CD4-positive, alpha-beta T cell treated with Interferon alpha-2 for 1 hour (primary cell): ENCODE measurements at places on chromosomes 5 and 9.

DNA sequence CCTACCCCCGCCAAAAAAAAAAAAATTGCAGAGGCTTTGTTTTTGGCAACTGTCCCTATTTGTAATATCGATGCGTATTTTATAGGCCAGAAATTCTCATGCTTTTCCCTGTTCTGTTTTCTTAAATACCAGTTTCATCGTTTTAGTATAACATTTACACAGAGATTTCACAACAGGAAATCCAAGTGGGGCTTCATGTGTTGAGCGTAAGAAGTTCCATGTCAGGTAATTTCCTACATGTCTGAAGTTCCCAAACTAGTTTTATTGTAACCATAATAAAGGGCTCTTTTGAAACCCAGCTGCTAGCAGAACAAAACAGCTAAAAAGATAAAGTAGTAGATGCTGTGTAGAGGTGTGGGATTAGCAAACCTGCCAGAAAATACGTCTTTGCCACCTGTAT, 4.2 kb downstream of the SMC5 start:
- peak; percentile 9 for DNase-seq

DNA sequence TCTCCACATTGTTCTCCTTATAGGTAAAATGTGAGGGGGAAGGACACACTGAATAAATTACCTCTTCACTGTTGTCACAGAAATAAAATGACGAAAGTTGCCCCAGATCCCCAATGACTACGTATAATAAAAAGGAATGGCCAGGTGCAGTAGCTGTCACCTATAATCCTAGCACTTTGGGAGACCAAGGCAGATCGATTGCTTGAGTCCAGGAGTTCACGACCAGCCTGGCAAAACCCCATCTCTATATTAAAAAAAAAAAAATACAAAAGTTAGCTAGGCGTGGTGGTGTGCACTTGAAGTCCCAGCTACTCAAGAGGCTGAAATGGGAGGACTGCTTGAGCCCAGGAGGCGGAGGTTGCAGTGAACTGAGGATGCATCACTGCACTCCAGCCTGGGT, 82.2 kb upstream of the APC start:
- DNase-seq: no peak

DNA sequence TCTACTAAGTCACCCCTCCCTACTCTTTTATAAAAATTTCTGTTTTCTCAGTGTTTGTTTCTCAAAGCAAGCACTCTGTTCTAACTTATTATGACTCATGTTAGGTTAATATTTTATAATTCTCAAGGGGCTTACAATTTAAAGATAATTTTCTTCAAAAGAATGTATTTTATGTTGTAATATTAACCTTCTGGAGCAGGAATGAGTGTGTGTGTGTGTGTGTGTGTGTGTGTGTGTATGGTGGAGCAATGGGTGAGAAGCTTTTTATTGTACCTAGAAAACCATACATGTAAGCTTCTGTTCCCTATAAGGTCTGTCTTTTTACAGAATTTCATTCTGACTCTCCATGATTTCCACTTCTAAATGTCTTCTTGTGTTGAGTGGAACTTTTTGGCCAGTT, 63.0 kb downstream of the PBX3 start:
- no peak for DNase-seq

- DNase-seq: no peak
Measured at GRCh38 chr5:123937230-123937629, 425.3 kb downstream of the CSNK1G3 start.

DNA sequence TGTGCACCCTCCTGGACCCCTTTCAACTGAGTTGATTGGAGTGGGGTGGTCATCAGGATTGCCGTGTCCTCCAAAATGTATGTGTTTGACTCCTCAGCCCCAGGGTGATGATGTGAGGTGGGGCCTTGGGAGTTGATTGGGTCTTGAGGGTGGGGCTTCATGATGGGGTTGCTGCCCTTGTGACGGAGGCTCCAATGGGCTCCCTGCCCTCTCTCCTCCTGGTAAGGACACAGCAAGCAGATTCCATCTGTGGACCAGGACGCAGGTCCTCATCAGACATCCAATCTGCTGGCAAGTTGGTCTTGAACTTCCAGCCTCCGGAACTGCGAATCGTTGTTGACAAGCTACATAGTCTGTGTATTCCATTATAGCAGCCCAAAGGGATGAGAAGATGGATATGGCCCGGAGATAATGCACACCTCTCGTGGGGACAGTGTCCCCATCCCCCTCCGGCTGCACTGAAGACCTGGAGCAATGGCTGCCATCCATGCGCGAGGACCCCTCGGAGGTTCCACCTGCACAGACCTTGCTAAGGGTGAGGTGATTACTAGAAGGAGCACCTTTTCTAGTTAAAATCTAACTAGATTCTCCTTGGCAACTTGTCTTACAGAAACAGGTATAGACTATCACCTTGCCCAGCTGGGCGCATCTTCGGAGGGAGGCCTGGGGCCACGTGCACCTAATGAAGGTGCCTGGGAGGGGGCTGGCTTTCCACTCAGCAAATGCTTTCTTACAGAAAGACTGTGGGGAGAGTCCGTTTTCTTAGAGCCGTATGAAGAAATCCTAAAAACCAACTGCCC, 75.7 kb upstream of the IRX4 start:
- no peak for DNase-seq

GRCh38 chr5:130350131-130350530, 445.9 kb downstream of the CHSY3 start:
- DNase-seq: no peak

DNA sequence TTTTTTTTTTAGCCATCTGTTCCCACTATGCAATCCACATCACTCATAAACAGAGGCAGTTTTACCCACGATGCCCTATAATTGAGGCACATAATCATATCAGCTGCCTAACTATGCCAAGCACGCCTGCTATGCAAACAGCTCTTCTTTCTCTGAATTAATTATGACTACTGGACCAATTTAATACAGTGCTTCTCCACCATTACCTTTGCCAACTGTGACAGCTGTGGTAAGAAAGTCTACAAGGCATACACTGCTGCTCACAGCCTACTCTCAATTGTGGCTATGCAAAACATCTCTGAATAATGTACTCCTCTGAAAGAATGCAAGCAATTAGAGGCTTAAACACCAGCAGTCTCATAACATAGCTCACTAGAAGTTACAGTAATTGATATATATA, 97.1 kb downstream of the DTWD2 start:
- DNase-seq: no peak

DNA sequence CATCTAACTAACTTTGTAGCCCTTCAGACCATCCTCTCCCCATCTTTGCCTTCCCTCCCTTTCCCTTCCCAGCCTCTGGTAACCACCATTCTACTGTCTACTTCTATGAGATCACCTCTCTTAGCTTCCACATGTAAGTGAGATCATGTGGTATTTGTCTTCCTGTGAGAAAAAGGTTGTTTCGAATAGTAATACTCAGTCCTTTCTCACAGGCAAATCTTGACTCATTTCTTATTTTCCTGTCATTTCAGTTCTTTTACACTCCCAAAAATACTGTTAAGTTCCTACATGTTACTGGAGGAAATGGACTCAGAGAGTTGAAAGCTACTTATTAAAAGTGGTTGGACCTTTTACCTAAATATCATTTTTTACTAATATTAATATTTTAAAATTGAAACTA, 82.1 kb downstream of the SLF1 start:
- peak; percentile 7 for DNase-seq

- no peak for DNase-seq
Measured at GRCh38 chr5:53820802-53821171, 260.3 kb downstream of the NDUFS4 start.

- DNase-seq: no peak
Measured at GRCh38 chr5:13692172-13692571, 252.3 kb downstream of the DNAH5 start.

- no peak for DNase-seq
Measured at GRCh38 chr9:134959971-134960310, 42.2 kb upstream of the FCN1 start.

- DNase-seq: no peak
Measured at GRCh38 chr9:122116040-122116439, 22.9 kb upstream of the TTLL11 start.

GRCh38 chr9:8287970-8288369, 488.4 kb upstream of the DMAC1 start:
- DNase-seq: no peak

DNA sequence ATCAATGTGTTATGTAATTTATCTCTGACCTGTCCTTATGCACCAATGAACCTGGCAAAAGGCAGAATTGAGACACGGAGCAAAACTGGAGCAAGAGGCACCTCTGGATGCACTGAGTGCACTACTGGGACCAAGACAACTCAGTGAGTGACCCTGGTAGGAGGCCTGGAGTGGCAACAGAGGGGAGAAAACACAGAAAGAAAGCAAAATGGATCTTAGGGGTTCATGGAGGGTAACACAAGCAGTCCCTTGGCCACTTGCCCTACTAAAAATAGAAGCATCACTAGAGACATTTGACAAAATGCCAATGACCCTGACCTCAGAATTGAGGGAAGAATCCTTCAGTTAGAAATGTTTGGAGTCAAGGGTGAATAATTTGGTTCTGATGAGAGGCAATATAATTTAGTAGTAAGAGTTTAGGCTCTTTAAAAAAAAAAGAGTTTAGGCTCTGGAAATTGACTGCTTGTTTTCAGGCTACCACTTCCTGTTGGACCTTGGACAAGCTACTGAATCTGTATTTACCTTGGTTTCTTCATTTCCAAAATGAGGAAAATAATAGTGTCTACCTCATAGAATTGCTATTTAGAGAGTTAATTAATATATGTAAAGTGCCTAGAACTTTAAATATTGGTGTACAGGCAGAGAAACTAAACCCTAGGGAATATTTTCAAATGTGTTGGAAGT, 234.9 kb upstream of the TARS1 start:
- no peak for DNase-seq

- DNase-seq: no peak
Measured at GRCh38 chr9:94767331-94768072, 41.0 kb downstream of the AOPEP start.

GRCh38 chr9:69798744-69799143, 21.9 kb upstream of the CFAP95 start:
- no peak for DNase-seq

DNA sequence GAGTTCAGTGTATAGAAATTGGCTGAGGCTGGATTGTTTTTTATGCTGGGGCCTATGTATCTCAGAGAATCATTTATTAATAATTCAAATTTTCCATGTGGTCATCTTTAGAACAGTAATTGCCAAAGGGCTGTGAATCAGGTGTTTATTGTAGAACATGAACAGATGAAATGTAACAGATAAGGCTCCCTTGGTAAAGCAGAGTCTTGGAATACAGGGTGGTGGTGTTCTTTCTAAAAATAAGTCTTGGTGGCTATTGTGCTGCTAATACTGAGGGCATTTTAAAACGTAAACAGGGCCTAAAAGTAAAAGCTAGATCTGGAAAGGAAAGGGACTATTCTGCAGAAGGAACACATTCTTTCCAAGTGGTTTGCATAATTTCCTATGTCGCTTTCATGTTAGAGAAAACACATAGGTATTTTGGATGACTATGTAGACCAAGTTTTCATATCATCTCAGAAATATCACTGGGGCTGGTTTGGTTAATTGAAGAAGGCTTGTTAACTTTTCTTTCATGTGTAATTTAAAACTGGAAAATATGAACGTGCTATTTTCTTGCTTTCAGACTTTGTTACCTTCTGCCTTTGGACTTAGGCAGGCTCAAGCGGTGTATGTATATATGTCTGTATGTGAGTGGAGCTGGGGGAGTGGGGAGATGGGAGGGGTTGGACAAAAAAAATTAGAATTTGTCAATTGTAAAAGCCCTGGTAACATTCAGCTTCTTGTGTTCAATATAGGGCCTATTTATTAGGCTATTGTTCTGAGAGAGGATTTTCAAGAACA, 119.9 kb upstream of the ANKRD55 start:
- DNase-seq: no peak

DNA sequence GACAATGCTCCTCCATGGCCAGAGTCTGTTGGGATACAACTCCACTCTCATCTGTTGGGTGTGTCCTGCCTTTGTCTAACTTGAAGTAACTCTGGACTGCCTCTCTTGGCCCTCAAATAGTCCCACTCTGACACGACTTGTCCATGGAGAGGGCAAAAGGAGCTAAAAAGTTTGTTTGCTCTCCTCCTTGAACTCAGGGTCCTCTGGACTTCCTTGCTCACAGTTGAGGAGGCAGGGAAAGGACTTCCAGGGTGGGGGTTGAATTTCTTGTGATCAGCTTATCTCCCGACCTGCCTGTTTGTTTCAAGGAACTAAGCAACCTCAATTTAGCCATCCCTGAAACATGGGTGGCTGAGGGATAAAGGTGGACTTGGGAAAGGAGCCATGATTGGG, 11.7 kb downstream of the DNAJB5 start:
- DNase-seq: no peak

DNA sequence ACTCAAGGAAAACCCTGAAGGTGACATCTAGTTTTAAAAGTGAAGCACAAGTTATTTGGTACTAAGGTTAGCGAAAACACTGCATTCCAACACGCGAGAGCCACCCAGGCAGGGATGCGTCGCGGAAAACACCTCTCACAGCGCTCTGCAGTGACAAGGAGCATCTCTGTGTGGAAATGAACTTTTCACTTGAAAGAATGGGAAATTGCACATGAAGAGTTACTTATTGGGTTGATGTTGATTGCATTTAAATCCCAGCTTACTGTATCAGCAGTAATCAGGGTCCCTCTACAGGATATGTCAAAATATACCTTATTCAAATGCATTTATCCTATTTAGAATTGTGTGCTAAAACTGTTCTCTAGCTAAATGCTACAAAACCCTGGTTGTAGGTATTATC, 144.4 kb downstream of the BNC2 start:
- no peak for DNase-seq

GRCh38 chr5:76402886-76403765, at the start of gene IQGAP2:
Gene IQGAP2 (plus strand): TSS chr5:76403285. CDS start chr5:76403546, 261 bp downstream.
- peak; percentile 89 for DNase-seq

DNA sequence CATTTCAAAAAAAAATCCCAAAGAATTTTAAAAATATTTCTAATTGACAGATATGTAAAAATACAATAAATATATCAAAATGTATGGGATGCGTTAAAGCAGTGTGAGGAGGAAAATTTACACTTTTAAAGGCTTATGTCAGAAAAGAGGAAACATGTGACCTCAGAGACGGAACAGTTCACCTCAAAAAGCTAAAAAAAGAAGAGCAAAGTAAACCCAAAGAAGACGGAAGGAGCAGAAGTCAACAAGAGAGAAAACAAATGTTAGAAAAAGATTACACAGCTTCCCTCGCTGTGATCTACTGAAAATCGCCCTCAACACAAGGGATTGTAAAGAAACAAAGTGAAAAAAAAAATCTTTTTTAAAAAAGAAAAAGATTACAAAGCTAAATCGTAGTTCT, 186.9 kb downstream of the AUH start:
- peak; percentile 39 for DNase-seq

- no peak for DNase-seq
Measured at GRCh38 chr5:149820536-149821510, 90.7 kb downstream of the PPARGC1B start.

- DNase-seq: no peak
Measured at GRCh38 chr5:30600892-30601291, 592.6 kb upstream of the CDH6 start.

GRCh38 chr5:96673127-96673526, 11.0 kb downstream of the CAST start:
- no peak for DNase-seq

DNA sequence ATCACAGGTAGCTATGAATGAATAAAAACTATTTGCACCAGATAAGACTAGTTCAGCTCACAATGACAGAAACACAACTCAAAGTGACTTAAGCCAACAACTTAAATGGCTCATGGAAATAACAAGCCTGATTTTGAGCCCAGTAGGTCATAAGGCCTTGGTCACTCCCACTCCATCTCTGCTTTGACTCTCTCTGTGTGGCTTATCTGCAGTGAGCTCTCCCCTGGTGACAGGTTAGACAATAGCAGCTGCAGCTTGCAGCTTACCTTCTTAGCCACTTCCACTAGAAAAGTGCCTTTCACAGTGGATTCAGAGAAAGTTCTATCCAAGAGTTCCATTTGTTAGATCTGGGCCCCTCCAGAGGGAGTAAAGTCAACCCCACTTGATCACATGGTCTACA, 315.7 kb downstream of the RAB3C start:
- DNase-seq: no peak
